NCI-H1436 treated with DMSO at 0.1 percent for 48 hours (cell line): ENCODE measurements at places on chromosomes 3 and 15.

GRCh38 chr15:95018888-95019545 is 787.7 kb downstream of the MCTP2 start:
- DNase-seq = no peak

DNA sequence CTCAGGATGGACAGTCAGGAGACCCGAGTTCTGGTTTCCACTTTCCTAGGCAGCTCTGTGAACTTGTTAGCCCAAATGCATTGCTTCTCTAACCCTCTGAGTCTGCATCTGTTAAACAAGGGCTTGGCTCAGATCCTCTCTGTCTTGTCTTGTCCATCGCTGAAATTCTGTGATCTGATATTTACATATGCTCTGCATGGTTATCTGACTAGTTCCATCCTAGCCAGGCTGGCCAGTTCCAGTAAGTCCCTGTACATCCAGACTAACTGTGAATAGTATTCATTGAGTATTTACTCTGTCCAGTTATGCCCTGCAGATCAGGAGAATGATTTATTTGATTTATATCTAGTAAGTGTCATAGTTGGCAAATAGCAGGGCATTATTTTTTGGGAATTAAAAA is 27.0 kb upstream of the SV2B start:
- no peak for DNase-seq

- no peak for DNase-seq
Measured at GRCh38 chr15:55270291-55270690, 19.3 kb downstream of the RAB27A start.

DNA sequence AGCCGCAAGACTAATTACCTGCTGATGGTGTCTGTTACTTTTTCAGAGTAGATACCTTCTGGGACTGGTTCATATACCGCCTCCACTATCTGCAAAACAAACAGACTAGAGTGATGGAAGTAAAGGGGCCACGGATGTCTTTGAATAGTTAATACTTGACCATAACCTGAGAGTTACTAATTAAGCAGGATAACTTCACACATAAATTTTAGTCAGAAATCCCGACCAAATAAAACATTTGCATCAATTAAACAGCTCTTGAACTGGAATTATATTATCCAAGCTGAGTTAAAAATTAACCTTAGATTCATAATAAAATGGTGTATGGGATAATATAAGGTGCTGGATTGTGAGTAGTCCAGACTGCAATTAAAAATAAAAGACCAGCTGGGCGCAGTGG is 167.7 kb downstream of the NEK10 start:
- DNase-seq = no peak

GRCh38 chr3:156548041-156548687 is 6.8 kb downstream of the SSR3 start:
- DNase-seq = no peak

GRCh38 chr3:69646287-69647067 is 92.8 kb upstream of the MITF start:
- DNase-seq = no peak

GRCh38 chr3:101423984-101424888 is 88.8 kb downstream of the SENP7 start:
- no peak for DNase-seq

- no peak for DNase-seq
Measured at GRCh38 chr3:189142527-189142926, 29.2 kb upstream of the TPRG1 start.

GRCh38 chr3:4551051-4551711 is 58.0 kb downstream of the ITPR1 start:
- DNase-seq = no peak

DNA sequence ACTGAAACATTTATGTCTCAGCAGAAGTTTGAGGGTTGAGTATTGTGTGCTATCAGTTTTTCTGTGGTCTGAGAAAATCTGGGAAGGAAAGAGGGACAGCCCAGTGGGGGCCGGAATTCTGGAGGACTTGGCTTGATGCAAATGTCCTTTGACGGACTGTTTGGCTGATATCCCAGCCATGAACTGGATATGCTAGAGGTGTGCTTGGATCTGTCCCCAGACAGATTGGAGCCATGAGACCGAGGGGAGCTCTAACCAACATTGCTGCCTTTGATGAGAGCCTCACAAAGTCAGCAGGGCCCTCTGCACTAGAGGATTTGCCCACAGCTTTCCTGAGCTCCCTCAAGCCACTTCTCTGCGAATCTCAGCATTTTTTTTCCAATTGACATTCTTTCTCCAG is 405.6 kb downstream of the NTRK3 start:
- DNase-seq = no peak

DNA sequence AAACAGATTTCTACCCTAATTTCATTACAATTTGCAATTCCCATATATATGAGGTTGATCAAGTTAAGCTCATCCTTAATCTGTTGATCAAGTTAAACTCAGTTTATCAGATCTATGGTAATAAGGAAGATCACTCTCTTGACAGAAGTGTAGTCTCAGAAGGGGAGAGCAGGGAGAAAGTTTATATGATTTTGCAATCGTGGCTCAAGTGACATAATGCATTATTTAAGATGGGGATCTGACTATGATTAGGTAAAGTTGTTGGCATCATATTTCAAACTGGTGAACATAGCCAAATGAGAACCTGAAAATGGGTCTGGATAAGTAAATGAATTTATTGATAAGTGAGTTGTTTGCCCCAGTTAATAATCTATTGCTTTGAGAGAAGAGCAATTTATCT is 995.3 kb downstream of the OTOL1 start:
- no peak for DNase-seq

GRCh38 chr15:65095747-65096104 is 19.2 kb downstream of the KBTBD13 start:
- no peak for DNase-seq

GRCh38 chr3:135243616-135244015 is 448.6 kb downstream of the EPHB1 start:
- no peak for DNase-seq

DNA sequence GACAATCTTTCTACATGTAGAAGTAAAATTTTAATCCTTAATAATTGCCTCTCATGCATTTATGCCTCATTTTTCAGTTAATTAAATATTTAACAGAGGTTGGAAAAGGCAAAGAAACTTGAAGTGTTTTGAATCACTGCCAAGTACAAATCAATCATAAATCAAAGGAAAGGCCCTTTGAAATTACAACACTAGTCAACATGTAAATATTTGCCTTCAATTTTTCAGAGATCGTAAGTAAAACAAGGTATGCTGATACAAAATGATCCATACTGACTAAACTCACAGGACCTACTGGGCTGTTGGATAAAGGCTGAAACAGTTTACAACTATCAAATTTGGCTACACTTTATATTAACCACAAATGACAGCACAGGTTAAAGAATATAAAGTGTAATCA is 33.9 kb downstream of the ZBBX start:
- no peak for DNase-seq

DNA sequence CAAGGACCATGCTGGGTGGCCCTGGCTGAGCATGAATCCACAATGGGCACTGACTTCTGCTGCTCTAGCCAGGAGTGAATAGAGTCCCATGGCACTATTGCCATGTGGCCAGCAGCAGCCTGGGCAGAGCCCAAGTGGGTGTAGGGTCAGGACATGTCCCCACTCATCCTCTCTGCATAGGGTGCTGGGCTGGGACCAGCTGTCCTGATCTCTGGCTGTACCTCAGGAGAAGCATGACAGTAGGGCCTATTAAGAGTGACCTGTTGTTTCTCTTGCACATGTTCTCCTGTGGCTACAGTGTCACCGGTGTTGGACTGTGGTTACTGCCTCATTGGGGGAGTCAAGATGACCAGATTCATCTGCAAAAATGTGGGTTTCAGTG is 46.9 kb downstream of the DLEC1 start:
- no peak for DNase-seq

DNA sequence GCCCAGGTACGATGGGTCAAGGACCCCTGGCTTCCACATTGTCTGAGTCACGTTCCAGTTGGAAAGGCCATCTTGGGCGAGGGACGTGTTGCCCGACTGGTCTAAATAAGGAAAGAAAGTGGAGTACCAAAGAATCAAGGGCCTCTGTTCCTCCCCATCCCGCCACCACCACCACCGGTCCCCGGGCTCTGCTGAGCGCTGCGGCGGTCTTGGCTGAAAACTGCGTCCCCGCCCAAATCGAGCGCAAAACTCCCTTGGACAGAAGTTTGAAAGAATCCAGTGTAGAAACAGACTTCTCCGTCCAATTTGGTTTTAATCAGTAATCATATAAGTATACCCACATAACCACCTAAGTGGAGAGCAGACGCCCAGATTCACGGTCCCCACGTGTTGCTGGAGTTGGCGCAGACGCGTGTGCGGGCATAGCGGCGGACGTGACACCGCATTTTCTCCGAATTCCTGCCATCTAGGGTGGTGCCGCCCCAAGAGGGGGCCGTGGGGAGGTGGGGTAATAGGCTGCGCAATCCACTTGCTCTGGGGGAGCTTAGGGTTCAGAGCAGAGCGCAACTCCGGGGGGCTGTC is 243.8 kb upstream of the TOPAZ1 start:
- no peak for DNase-seq

GRCh38 chr3:5005367-5005766 is 26.1 kb downstream of the BHLHE40 start:
- DNase-seq = no peak

- DNase-seq = no peak
Measured at GRCh38 chr15:30038667-30039523, 43.9 kb upstream of the GOLGA8J start.

- DNase-seq = no peak
Measured at GRCh38 chr3:169509780-169510692, 153.5 kb downstream of the MECOM start.

GRCh38 chr3:101695779-101696372 is 9.4 kb upstream of the RPL24 start:
- DNase-seq = no peak
